ENCODE measurements at places on chromosomes 5 and 9.

DNA sequence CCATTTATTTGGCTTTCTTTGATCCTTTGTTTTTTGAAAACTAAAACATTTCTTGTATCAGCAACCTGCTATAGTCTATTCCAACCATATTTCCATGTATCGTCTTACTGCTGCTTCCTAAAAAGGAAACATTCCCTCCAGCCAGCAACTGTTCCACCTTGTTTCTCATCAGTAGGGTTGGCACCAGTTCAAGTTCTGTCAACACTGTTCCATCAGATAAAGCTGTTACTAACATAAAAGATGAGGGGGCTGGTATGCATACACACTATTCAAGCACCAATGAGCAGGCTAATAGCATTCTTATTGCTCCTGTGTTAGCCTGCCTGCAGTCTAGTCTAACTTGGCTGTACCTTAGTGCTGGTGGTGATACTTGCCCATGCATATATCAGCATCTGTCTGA, 178.3 kb downstream of the CWC27 start:
- no peak for DNase-seq

- no peak for DNase-seq
Measured at GRCh38 chr9:134136118-134136995, 475 bp downstream of the WDR5 start.

GRCh38 chr5:135359374-135360165, 39.5 kb downstream of the MACROH2A1 start:
- no peak for DNase-seq

- DNase-seq, result no peak
Measured at GRCh38 chr5:17309462-17309861, 92.0 kb downstream of the BASP1 start.

DNA sequence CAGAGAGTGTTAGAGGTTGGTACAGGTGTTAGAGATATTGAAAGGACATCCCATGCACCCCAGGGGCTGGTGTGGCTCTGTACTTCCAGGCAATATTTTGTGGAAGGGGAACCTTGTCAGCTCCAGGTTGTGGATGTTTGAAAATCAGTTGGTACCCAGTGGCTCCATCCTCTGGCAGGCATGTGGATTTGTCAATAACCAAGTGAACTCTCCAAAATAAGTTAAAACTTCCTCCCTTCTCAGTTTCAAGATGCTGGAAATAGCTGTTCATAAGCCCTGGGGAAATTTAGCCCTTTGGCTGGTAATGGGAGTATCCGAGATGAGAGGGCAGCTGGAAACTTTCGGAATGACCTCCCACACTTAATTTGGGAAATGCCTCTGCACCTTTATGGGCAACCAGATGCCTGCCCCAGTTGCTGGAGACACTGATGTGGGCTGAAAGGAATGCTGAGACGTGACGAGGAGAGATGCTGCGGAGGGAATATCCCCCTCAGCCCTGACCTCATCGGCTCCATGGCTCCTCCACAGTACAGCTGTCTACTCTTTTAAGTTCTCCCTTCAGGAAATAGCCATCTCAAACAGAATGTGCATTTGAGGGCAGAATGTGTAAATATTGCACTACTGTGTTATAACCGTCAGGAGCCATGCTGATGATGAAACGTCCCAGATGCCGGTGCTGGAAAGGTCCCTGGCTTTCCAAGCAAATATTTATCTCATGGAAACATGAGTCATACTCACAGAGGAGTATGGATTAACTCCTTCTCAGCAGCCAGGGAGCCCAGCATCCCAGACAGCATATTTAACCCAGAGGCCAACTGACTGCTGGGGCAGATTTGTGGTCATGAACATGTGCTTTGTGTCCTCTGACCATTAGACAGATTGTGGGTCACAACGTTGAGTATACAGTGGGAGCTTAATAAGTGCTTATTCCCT, 29.5 kb downstream of the TGFBI start:
- DNase-seq, result no peak

- DNase-seq, result no peak
Measured at GRCh38 chr5:148858106-148858505, 31.7 kb downstream of the ADRB2 start.

DNA sequence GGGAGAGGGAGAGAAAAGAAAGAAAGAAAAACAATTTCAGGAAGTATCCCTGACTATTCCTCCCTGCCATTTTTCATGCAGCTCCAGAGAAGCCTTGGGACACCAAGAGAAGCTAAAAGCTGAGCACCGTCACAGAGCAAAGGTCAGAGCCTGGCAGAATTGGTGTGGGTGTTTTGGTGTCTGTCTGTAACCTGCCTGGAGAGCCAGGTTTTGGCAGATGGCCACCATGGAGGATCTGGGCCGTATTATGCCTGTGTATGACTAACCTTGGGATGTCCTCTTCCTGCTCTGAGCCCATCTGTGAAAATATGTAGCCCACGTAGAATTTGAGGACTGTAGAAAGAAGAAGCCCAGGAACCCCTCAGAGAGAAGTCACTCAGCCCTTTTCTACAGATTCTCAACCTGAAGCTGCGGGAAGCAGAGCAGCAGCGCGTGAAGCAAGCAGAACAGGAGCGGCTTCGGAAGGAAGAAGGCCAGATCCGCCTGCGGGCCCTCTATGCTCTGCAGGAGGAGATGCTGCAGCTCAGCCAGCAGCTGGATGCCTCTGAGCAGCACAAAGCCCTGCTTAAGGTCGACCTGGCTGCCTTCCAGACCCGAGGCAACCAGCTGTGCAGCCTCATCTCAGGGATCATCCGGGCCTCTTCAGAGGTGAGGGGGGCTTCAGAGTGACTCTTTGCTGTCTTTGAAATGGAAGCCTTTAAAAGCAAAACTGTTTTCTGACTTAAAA, 18.8 kb downstream of the GLE1 start:
- DNase-seq, result no peak

DNA sequence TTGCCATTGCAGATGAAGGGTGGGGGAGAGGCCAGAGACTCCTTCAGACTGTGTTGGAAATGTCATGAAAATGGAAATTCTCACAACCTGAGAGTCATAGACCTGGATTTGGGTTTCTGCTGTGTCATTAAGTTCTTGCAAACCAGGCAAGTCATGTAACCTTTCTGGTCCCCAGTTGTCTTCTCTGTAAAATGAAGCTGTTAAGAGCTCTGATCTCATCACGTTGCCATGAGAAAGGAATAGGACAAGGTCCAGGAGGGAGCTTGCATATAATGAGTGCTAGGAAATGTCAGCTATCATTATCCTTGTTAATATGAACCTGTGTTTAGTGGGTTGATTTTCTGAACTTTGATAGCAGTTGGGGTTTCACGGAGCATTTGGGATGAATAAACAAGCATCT, 59.1 kb downstream of the FGF1 start:
- no peak for DNase-seq

DNA sequence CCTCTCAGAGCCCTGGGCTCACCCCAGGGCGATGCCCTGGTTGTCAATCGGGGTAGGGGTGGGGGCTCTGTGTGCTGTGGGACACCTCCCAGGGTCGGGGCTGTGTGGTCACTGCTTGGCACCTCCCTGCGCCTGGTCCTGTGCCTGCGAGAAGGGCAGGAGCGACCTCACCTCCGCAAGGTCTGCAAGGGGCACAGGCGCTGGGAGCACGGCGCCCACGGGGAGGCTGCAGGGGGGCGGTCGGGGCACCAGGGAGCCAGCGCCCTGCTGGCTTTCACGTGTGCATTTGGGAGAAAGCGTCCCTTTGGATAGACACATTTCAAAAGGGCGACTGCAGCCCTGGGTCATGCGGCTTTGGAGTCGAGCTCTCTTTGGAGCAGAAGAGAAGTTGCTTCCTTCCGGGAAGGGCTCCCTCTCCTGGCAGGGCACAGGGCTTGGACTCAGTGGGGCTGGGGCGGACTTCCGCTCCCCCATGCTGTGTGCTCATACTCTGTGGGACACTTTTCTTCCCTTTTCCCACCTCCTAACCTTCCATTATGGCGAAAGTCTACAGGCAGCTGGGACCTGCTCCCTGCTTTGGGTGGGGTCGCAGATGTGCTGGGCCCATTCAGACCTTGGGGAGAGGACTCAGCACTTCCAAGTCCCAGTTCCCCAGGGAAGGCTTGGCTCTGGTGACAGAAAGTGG, 52.9 kb upstream of the SLC28A3 start:
- no peak for DNase-seq

DNA sequence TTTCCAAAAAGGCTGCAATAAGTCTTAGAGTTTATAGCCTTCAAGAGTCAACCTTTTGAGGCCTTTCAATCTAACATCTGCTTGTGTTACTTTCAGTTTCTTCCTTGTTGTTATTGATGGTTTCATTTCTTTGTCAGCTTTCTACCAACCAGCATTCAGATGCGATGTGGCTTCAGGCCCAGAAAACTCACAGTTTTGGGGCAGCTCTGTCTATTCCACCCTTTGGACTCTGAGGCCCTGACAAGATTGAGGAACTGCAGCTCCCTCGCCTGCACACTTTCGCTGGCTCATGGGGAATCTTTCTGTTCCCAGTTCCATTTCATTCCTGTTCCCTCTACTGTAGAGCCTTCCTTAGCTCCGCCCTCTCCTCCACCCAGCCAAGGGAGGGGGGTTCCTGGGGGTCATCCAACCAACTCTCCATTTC, 13.3 kb upstream of the WHRN start:
- no peak for DNase-seq

GRCh38 chr9:6757132-6757455, 679 bp upstream of the KDM4C start:
- DNase-seq, result peak; percentile 76

GRCh38 chr9:32011049-32011448, 373.4 kb upstream of the ACO1 start:
- no peak for DNase-seq

GRCh38 chr5:54807421-54807820, 178.0 kb downstream of the ESM1 start:
- DNase-seq, result no peak

DNA sequence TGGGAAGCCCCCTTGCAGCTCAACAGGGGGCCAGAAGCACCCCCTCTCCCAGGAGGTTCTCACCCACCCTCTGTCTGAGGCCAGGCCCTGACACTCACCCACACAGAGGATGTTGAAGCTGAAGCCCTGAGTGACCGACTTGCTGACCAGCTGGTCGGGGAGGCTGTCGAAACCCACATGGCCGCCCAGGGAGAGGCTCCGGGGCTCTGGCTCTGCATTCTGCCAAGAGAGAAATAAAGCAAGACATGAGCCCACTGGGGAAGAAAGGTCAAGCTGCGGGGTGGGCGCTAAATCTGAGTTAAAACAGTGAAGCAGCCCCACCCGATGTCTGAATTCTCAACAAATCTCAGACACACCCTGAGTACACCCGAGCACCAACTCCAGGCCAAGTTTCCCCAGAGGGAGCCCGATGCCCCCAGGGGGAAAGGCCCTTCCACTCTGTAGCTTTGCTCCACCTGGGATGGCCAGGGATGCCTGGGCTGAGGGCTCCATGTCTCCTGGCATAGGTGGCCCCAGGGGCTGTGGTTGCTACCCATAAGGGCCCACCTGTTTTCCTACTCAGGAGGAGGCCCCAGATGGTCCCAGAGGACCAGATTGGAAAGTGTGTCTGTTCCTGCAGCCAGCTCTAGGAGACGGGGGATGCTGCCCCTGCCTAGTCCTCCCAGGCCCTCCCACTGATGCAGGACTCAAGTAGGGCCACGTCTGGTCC, 11.6 kb downstream of the SEPTIN8 start:
- no peak for DNase-seq

DNA sequence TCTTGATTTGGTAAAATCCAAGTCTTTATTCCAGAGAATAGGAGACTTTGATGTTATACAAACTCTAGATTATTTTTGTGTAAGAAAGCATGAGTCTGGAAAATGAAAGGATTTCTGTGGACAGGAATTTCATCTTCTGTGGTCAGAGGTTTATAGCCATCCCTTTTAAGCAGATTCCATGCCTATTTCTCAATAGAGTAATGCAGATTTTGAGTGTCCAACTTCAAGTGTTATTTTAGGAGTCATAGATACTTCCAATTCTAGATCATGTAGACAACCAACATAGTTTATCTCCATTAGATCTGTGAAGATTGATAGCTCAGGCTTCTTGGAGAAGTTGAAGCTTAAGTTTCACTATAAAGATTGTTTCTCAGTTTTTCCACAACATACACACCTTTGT, 379.7 kb downstream of the PSAT1 start:
- no peak for DNase-seq

DNA sequence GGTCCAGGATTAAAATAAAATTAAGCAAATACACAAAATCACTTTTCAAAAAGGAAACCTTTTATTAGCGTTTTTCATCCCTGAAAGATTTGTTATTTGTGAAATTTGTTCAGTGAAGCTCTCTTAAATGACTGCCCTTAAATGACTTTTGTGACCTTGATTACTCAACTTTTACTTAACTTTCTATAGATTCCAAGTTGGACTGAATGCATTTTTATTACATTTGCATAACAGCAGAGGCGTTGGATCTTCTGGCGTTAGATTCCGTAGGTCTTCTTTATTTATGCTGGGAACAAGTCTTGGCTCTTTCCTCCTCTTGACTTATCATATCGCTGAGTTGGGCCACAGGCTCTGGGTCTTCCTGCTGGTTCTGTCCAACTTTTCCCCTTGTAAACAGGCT, 78.4 kb downstream of the APBA1 start:
- no peak for DNase-seq

DNA sequence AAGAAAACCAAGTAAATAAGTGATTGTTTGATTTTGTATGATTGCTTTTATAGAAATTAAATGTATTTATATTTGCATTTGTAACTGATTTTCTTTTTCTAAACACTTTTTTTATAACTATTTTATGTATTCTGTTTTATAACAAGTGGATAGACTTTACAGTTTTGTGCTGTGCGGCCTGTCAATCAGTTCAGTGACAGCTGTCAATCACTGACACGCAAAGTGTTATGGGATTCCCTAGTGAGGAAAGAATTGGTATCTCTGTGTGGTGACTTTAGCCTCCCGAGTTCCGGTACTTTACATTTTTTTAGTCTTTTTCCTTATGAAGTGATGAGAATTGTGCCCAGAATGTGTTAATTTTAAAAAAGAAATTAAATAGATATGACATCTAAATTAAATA, 16.3 kb downstream of the GPR151 start:
- DNase-seq, result no peak

DNA sequence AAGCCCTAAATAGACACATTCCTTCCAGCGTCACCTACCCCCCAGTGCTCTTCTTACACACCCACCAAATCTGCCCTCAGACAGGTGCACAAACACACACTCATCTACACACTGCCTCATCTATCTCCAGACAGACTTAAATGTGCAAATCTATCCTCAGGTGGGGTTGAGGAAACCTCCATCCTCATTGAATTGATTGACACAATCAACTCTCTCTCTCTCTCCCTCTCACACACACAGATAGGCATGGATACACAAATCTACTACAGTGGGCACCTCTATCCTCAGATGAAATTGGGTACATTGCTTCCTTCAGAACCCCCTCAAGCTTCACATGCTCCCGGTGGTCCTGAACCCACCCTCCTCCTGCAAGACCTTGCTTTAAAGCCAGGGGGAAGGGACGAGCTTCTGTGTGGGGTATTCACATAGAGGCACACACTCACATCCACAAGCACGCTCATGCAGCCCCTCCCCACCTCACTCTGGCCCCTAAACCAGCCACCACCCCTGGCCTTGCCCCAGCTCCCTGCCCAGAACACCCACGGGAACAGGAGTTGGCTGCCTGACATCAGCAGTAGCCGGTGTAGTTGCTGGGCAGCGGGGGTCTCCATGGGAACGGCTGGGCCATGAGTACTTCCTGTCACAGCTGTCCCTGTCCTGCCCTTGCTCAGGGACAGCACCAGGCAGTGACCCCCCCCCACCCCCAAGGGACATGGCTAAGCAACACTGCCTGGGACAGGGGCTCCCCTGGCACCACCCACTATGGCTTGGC, 22.8 kb downstream of the PCDH1 start:
- DNase-seq, result no peak

GRCh38 chr5:14574891-14575508, 6.6 kb upstream of the OTULINL start:
- DNase-seq, result no peak

- no peak for DNase-seq
Measured at GRCh38 chr5:125199968-125200865, 453.8 kb upstream of the ZNF608 start.

- no peak for DNase-seq
Measured at GRCh38 chr5:151734064-151734408, 24.4 kb downstream of the ATOX1 start.
